Endodermal cell (in vitro differentiated cells): ENCODE measurements at places on chromosomes 1 and 21. TPM values are rescaled to one million over a fixed set of nuclear protein-coding genes. Genes with fewer than 3 reads are reported as not detected.

CYP2J2 gene
- total RNA-seq = 0.23 to 0.53 TPM (median 0.29 TPM) in 3 replicates

DPT gene
- total RNA-seq = not detected in 3 replicates

COA7 gene
- 23.5 and 27.7 TPM in 2 replicates for total RNA-seq

KIAA0040 gene
- total RNA-seq = 5.0 to 17.0 TPM (median 12.9 TPM) in 3 replicates

NBPF6 gene
- not detected in 2 replicates for total RNA-seq

OR2G6 gene
- total RNA-seq = not detected in 2 replicates

FGR gene
- 0.09 TPM in 1 of 2 replicates, not detected in the other for total RNA-seq

FCMR gene
- not detected in 2 replicates for total RNA-seq

SLC44A5 gene
- total RNA-seq = 10.0 to 12.7 TPM (median 10.9 TPM) in 3 replicates

DEPDC1 gene
- total RNA-seq = 22.4 to 40.0 TPM (median 35.5 TPM) in 3 replicates

PIAS3 gene
- total RNA-seq = 43.0 and 44.8 TPM in 2 replicates

TNFRSF9 gene
- not detected in 2 replicates for total RNA-seq

SERPINC1 gene
- 0.47 TPM in 1 of 3 replicates, not detected in the others for total RNA-seq

LENEP gene
- not detected in 3 replicates for total RNA-seq

LCE1F gene
- total RNA-seq = not detected in 3 replicates

ENAH gene
- total RNA-seq = 264 and 267 TPM in 2 replicates

HPDL gene
- total RNA-seq = 10.1 and 10.4 TPM in 2 replicates
